MG63 (cell line): ENCODE measurements at places on chromosomes 3 and 15. TPM values are rescaled to one million over a fixed set of nuclear protein-coding genes. Genes with fewer than 3 reads are reported as not detected.

DNA sequence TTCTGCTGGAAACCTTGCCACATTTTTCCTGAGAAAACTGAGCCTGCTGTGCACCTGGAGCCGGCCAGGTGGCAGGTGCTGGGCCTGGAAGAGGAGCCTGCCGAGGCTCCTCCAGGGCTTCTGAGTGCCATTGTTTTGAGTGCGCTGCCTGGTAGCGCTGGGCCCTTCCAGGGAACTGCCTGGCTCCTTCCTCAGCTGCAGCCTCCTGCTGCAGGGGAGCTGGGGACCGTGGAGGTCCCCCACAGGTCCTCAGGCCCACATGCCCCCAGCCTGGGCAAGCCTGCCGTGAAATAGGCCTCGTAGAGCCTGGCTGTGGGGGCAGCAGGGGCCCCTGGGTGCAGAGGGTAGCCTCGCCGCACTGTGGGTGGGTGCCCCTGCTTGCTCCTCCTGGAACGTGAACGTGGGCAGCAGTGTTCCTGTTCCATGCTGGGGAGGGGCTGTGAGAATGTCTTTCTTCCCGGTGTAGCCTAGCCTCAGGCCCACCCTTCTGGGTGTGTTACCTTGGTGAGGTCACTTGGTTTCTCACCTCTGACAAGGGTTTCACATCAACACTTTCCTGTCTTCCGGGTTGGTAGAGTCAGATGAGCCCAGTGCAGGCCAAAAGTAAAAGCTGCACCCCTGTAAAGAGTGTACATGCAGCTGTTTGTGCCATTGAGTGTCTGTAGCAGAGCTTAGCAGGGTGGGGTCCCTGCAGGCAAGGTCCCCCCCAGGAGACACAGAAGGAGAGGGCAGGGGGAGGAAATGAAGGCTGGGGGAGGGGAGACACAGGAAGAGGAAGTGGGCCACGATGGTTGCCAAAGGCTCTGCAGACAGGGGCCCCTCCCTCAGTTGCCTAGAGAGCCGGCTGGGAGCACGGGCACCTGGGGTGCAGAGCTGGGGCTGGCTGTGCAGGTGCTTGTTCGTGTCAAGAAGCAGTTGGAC lies 34.5 kb downstream of the KLF13 start:
- no peak for DNase-seq

GRCh38 chr3:142650001-142650693 lies 54.0 kb downstream of the PLS1 start:
- no peak for DNase-seq

DNA sequence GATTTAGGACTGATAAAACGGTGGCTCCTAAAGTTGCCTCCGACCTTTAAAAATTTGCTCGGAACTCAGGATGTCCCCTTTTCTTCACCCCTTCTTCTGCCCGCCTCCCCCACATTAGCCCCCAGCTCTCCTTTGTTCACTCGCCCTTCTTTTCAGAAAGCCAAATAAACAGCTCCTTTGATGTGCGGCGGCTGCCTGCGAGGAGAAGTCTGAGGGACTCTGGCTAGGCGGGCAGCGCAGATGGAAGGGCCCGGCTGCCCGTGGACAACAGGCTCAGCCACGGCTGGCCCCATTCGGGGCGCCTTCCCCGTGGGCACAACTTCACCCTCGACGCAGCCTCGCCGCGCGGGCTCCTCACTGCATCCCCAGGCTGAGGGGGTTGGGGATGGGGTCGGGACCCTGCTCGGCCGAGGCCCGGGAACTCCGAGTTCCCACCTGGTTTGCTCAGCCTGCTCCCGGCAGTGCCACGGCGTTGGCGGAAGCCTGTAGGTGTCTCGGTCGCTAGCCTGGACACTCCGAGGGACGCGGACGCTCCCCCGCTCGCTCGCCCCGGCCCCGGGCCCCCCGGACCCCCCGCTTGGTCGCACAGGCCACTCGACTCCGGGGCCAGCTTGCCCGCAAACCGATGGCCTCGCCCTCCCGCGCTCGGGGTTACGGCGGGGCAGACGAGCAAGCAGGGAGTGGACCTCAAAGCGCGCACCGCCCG lies 897 bp upstream of the TLE3 start:
- peak; percentile 47 for DNase-seq

GRCh38 chr15:67097930-67098740 lies 32.7 kb downstream of the SMAD3 start:
- peak; percentile 89 for DNase-seq

GRCh38 chr3:150082898-150083654 lies 112.4 kb upstream of the PFN2 start:
- DNase-seq = peak; percentile 64

GRCh38 chr15:48040166-48040817 lies 80.5 kb upstream of the SLC24A5 start:
- DNase-seq = peak; percentile 63

DNA sequence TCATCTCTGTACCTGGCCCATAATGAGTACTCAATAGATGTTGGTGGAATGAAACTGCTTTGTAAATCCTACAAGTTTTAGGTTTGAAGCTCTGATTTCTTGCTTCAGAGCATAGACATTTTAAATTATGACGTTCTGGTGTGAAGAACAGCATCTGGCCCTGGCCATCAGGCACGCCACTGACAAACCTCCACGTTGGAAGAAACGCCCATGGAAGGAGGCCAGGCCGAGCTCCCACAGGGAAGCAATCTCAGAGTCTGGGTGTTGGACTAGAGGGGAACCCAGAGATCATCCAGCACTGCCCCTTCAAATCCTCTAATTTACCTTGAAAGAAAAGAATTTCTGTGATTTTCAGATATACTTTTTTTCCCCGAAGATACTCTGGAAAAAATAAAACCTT lies 328.1 kb upstream of the RGMA start:
- no peak for DNase-seq

DNA sequence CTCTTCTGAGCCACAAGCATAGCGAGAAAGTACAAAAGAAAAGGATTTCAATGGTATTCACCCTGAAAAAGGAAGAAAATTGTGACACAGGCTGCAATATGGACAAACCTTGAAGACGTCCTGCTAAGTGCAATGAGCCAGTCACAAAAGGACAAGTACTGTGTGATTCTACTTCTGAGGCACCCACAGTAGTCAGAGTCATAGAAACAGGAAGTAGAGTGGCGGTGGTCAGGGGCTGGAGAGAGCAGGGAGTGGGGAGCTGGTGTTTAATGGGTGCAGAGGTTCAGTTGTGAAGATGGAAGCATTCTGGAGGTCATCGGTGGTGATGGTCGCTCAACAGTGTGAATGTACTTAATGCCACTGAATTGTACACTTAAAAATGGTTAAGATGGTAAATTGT lies 180.5 kb downstream of the APBA2 start:
- DNase-seq = no peak

The NANOGP8 gene
- not detected in 2 replicates for total RNA-seq

The GABRB3 gene
- 1.8 and 3.6 TPM in 2 replicates for total RNA-seq

The TRANK1 gene
- 1.0 and 3.8 TPM in 2 replicates for total RNA-seq

The CP gene
- not detected in 2 replicates for total RNA-seq

The SEMA3F gene
- total RNA-seq = 11.7 and 22.9 TPM in 2 replicates

The ITIH4 gene
- total RNA-seq = not detected in 2 replicates

The FILIP1L gene
- 19.9 and 31.5 TPM in 2 replicates for total RNA-seq

The ITGB5 gene
- 115 and 121 TPM in 2 replicates for total RNA-seq

The AGTR1 gene
- total RNA-seq = not detected in 2 replicates

The NR2F2 gene
- 1.3 and 1.9 TPM in 2 replicates for total RNA-seq
